ENCODE measurements at places on chromosomes 2 and 18. TPM values are rescaled to one million over a fixed set of nuclear protein-coding genes. Genes with fewer than 3 reads are reported as not detected.

DNA sequence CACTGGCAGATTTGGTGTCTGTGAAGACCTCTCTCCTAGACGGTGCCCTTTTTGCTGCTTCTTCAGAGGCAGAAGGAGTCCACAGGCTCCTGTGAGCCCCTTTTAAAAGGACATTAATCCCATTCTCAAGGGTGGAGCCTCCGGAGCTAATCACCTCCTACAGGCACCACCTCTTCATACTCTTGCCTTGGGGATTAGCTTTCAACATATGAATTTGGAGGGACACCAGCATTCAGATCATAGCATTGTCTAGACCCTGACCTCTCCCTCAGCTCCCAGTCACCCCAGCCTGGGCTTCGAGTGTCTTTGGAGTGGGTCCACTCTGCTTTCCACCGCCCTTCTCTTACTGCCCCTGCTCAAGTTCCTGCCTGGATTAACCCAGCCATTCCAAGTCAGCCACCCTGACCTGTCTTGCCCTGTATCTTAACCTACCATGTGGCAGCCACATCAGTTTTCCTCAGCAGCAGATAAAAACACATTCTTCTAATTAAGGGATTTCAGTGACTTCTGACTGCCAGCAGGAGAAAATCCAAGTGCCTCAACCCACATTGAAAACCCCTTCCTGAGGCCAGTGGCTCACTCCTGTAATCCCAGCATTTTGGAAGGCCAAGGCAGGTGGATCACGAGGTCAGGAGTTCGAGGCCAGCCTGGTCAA lies 6.1 kb upstream of the NCL start:
- no peaks in the 10 kb centered on the region for H3K27me3 ChIP-seq
- H3K27ac ChIP-seq, result no peak overlapping the region
- H3K36me3 ChIP-seq, result no peaks in the 10 kb centered on the region
- no peak overlapping the region for H3K4me3 ChIP-seq
- peaks cover 2% of the 10 kb centered on the region for H3K4me1 ChIP-seq

- H3K4me3 ChIP-seq, result no peak overlapping the region
- H3K27ac ChIP-seq, result peak overlapping the region; percentile 32
Observed at GRCh38 chr18:6109743-6110142, 214.4 kb upstream of the TMEM200C start.

GRCh38 chr2:37737507-37737906 lies 66.1 kb upstream of the CDC42EP3 start:
- H3K4me3 ChIP-seq, result no peak overlapping the region
- no peaks in the 10 kb centered on the region for H3K27me3 ChIP-seq
- no peaks in the 10 kb centered on the region for H3K4me1 ChIP-seq
- no peak overlapping the region for H3K27ac ChIP-seq

The GPR45 gene
- not detected for total RNA-seq

The PRSS56 gene
- not detected for total RNA-seq

- no peak overlapping the region for H3K4me3 ChIP-seq
- no peak for DNase-seq
- H3K27ac ChIP-seq, result no peak overlapping the region
- no peaks in the 10 kb centered on the region for H3K4me1 ChIP-seq
Observed at GRCh38 chr2:130737592-130737991, 8.7 kb downstream of the GPR148 start.

The ILKAP gene
- total RNA-seq, result 43.9 TPM

GRCh38 chr2:237122214-237122666 lies 36.6 kb downstream of the COPS8 start:
- H3K27me3 ChIP-seq, result no peaks in the 10 kb centered on the region
- H3K27ac ChIP-seq, result no peak overlapping the region
- DNase-seq, result no peak
- H3K36me3 ChIP-seq, result no peaks in the 10 kb centered on the region
- H3K4me1 ChIP-seq, result no peaks in the 10 kb centered on the region
- H3K4me3 ChIP-seq, result no peak overlapping the region

- H3K27ac ChIP-seq, result no peak overlapping the region
- H3K4me1 ChIP-seq, result no peaks in the 10 kb centered on the region
- no peak overlapping the region for H3K4me3 ChIP-seq
- H3K36me3 ChIP-seq, result no peaks in the 10 kb centered on the region
Observed at GRCh38 chr18:31857526-31858106, 85.3 kb downstream of the TRAPPC8 start.

DNA sequence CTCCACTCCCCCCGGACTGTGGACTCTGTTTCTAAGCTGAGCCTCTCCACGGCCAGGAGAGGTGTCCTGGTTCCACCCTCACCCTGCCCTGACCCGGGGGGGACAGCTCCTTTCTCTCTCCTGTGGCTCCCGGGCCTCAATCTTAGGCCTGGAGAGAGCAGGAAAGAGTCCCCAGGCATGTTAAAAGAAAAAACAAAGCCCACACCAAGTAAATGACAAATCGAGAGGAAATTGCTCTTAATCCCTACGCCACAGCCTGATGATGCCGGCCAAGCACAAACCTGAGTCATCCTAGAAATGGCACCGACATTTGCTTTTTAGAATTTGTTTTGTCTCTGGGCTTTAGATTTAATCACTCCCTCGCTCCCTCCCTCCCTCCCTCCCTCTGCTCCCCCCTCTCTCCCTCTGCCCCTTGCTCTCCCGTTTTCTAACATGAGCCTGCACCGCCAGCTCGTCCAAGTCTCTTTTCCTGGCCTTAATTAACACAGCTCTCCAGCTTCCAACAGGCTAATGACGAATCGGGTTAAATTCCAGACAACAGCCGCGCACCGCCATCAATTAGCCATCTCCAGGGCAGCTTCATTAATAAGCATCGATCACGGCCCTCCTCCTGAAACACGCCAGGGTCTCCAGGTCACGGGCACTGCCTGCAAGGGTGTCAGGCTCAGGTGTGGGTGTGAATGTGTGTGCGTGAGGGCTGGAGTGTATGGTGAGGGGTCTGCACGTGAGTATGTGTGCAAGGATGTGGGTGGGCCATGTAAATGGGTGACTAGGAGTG lies 230.8 kb downstream of the CELF4 start:
- no peaks in the 10 kb centered on the region for H3K4me1 ChIP-seq
- no peak overlapping the region for H3K27ac ChIP-seq
- DNase-seq, result no peak
- no peak overlapping the region for H3K4me3 ChIP-seq
- no peaks in the 10 kb centered on the region for H3K27me3 ChIP-seq

DNA sequence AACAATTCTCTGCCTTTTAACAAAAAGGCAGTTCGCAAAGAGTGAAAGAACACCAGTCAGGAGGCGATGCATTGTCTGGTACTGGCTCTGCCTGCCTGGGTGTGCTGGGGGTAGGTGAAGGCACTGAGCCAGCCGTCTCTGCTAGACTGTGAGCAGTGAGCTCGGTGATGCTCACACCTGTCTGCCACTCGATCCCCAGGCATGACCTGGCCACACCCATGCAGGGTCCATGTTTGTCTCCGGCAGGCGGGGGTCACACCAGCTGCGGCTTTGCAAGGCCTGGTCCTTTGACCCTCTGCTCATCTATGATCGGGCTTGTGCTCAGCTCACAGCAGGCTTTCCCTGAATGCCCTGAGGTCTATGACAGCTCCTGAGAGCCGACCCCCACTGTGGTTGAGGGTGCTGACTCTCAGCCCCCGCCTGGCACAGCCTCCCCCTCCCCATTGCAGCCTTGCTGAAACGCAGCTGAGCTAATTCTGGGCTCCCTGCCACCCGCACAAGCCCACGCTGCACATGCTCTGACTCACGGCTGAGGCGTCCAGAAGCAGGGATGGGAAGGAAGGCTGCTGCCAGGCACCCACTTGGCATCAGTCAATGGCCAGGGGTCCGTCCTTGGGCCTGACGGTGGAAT lies 23.7 kb downstream of the CRACDL start:
- no peak overlapping the region for H3K27ac ChIP-seq
- DNase-seq, result no peak
- no peaks in the 10 kb centered on the region for H3K36me3 ChIP-seq
- no peak overlapping the region for H3K4me3 ChIP-seq

DNA sequence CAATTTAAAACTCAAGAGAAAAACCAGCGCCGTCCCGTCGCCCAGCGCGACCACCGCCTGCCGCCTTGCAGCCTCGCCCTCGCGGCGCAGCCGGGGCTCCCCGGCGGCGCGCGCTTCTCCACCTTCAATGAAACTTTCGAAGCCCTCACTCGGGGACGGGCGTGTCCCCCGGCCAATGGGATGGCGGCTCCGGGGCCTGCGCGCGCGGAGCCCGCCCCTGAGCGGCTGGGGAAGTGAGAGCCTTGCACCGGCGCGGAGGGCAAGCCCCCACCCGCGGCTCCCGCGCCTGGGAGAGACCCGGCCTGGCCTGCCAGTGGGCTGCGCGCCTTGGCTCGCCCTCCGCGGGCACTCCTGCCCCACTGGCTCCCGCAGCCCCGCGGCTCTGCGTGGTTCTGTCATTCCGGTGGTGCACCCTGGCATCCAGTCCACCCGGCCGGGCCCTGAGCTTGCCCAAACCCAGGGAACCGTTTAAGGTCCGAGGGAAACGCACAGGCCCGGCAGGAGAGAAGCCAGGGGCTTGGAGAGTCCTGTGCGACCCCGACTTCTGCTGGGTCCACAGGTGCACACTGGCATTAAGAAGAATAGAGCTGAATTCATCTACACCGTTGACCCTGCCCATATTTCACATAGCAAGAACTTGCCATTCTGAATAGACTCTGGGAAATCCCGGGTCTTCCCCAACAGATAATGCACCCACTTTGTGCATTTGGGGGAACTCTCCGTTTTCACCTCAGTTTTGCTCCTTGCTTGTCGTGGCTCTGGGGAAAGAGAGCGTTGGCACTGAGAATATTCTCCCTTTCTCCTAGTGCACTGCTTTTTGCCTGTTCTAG lies at the start of gene PIEZO2:
Gene PIEZO2 (minus strand): TSS at position 129 of the 830 bp plus-strand sequence. CDS start 981 bp downstream, outside the sequence.
- H3K27me3 ChIP-seq, result peaks cover 4% of the 10 kb centered on the region
- H3K4me1 ChIP-seq, result no peaks in the 10 kb centered on the region
- peak within 1 kb of the TSS; percentile 77 for H3K4me3 ChIP-seq
- H3K27ac ChIP-seq, result no peak within 1 kb of the TSS
- DNase-seq, result no peak

GRCh38 chr18:70428439-70428838 lies 139.6 kb downstream of the SOCS6 start:
- no peak overlapping the region for H3K4me3 ChIP-seq
- H3K4me1 ChIP-seq, result peaks cover 3% of the 10 kb centered on the region
- no peaks in the 10 kb centered on the region for H3K36me3 ChIP-seq
- no peak for DNase-seq
- no peaks in the 10 kb centered on the region for H3K27me3 ChIP-seq

The C2orf78 gene
- not detected for total RNA-seq

GRCh38 chr2:238906936-238907716 lies 59.2 kb downstream of the TWIST2 start:
- H3K4me3 ChIP-seq, result no peak overlapping the region
- no peaks in the 10 kb centered on the region for H3K36me3 ChIP-seq
- no peaks in the 10 kb centered on the region for H3K4me1 ChIP-seq

DNA sequence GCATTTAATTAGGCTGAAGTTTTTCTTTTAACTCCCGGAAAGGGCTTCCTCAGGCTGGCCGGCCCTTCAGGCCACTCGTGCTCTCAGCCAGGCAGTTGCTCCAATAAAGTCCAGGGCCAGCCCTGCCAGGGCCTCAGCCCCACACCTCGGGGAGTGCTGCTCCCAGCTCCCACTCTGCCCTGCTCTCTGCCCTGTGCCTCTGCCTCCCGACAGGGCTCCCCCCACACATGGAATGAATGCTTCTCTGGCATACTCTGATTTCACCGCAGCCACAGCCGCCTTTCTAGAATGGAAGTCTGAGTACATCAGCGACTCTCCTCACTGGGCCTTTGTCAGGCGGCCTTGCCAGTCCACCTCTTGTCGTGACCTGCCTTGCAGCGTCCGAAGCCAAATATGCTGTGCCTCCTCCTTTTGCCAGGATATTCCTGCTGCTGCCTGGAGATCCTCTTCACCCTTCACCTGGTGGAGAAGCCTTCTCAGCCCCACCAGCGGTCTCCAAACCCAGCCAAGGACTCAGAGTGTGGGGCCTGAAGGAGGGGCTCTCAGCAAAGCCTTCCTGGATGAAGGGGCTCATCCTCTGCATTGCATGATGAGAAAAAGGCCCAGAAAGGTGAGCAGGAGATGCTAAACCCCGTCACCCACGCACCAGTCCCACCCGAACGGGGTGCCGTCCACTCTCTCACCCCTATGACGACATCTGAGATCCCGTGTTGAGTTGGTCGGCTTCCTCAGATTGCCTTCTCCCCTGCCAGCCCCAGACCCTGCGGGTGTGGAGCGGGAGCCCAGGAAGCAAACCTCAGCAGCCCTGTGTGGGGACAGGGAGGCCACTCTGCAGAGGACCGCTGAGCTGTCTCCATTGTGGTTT lies 472.7 kb upstream of the HS6ST1 start:
- no peaks in the 10 kb centered on the region for H3K4me1 ChIP-seq
- peak overlapping the region; percentile 19 for H3K4me3 ChIP-seq
- peak overlapping the region; percentile 72 for H3K27ac ChIP-seq
- no peaks in the 10 kb centered on the region for H3K27me3 ChIP-seq
- no peak for DNase-seq

The GCG gene
- not detected for total RNA-seq

- peak overlapping the region; percentile 99 for H3K27ac ChIP-seq
- H3K27me3 ChIP-seq, result no peaks in the 10 kb centered on the region
- H3K4me1 ChIP-seq, result peaks cover 11% of the 10 kb centered on the region
Observed at GRCh38 chr18:21598726-21599584, 1.5 kb downstream of the ESCO1 start.

DNA sequence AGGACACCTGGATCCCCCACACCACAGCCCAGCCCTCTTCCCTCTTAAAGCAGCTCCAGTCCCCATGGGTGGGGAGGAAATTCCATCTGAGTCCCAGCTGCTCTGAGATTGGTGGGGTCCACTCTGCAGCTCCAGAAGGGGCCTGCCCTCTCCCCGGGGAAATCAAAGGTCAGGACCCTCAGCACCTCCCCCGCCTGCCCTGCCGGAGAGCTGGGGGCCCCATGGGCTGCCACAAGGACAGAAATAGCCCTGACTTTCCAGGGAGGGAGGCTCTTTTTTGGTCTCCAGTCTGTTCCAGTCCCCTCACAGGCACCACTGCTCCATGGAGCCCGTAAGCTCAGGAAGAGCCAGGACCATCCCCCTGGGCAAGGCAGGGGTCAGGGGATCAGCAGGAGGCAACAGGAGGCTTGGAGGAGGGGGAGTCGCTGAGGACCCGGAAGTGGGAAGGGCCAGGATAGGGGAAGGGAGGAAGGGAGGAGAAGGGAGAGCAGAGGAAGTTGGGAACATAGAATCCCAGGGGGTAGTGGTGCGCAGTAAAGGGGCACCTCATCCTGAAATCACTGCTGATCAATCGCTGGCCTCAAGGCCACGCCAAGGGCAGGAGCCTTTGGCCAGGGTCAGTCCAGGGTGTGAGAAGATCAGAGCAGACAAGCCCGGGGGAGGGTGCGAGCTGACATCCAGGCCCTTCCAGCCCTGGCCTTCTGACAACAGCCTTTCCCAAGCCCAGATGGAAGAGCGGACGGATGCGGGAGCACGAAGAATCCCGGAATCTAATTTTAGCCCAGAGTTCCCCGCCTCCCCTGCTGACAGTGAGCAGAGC lies 7.6 kb downstream of the ADRA2B start:
- no peaks in the 10 kb centered on the region for H3K27me3 ChIP-seq
- no peaks in the 10 kb centered on the region for H3K36me3 ChIP-seq
- H3K4me3 ChIP-seq, result no peak overlapping the region
- peak overlapping the region; percentile 66 for H3K27ac ChIP-seq
- no peak for DNase-seq

The GKN1 gene
- not detected for total RNA-seq

The STARD6 gene
- total RNA-seq, result not detected

The FBXO15 gene
- total RNA-seq, result 1.3 TPM

The CYP27A1 gene
- total RNA-seq, result 28.8 TPM

The FLACC1 gene
- total RNA-seq, result 1.2 TPM
